Stimulated activated CD8-positive, alpha-beta memory T cell treated with anti-CD3 and anti-CD28 coated beads, Interleukin-7, amount 100 ng/mL, for 4 hours (primary cell): ENCODE measurements at places on chromosomes 7 and 10.

GRCh38 chr10:35979116-35979515 is 337.0 kb upstream of the FZD8 start:
- DNase-seq = no peak

DNA sequence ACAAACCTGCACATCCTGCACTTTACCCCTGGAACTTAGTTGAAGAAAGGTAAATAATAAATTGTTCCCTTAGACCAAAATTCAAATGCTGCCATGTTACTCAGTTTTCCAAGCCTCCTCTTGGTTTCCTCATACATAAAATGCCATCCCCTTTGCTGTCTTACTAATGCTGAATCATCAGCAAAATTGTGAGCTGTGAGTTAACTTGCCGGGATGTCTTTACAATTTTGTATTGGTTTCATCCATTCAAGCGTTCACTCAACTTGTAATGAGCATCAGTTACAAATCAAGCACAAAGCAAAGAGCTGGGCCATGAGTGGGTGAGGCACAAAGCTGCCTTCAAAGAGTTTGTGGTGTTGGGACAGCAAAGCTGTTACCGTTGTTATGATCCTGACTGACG is 395.8 kb upstream of the ZMIZ1 start:
- DNase-seq = no peak

- no peak for DNase-seq
Measured at GRCh38 chr7:103106005-103106702, 31.2 kb downstream of the ARMC10 start.

GRCh38 chr10:130989670-130990232 is 321.8 kb downstream of the TCERG1L start:
- no peak for DNase-seq

GRCh38 chr7:45643630-45644029 is 69.5 kb downstream of the ADCY1 start:
- no peak for DNase-seq

- DNase-seq = no peak
Measured at GRCh38 chr10:100020142-100020885, 10.6 kb upstream of the DNMBP start.

- no peak for DNase-seq
Measured at GRCh38 chr7:115868369-115868768, 162.2 kb downstream of the TFEC start.

GRCh38 chr7:69778138-69778537 is 179.9 kb downstream of the AUTS2 start:
- no peak for DNase-seq

GRCh38 chr7:105806592-105807447 is 69.6 kb downstream of the ATXN7L1 start:
- peak; percentile 52 for DNase-seq

DNA sequence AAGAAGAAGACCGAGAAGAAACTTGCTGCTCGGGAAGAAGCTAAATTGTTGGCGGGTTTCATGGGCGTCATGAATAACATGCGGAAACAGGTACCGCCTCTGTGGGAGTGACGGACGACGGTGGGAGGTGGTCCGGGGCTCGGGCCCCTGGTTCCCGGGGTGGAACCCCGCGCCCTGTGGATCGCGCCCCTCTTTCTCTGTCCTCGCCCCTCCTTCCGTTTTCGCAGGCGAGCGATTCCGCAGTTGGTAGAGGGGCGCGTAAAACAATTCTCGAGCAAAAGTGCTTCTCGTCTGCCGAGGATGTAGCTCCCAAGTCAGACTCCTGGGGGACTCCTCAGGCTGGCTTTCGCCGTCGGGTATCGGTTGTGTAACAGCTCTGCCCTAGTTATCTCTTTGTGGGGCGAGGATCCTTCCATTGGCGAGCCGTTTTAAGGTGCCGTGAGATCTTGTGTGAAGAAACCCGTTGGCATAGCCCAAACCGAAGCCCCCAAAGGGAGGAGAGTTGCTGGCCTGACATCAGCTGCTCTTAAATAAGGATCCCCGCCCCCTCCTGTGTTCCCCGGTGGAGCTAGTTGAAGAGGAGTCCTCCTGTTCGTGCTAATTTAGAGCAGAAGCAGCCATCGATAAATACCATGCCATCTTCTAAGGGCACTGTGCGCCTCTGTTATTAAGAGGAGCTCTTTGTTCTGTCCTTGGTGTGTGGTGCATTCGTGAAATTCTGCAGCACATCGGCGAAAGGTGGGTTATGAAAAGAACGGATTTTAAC is 655 bp downstream of the KLHL7 start:
- DNase-seq = peak; percentile 8
